ENCODE measurements at places on chromosomes 1 and 21.

DNA sequence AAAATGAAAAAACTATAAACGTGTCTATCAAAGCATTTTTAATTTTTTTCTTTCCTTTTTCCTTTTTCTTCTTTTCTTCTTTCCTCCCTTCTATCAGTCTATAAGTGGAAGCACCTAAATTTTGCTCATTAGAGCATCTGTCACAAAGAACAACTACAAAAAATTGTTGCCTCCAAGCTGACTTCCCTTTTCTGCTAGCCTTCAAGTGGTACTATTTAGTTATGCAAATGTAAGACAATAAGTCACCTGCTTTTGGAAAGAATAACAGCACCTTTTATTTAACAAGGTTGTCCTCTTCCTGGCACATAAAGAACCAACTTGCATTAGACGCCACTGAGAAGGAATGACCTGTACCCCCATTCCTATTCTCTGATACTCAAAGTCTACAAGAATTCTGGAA, 45.0 kb upstream of the C1orf53 start:
- DNase-seq: no peak

- no peak for DNase-seq
Measured at GRCh38 chr21:36613059-36613458, 85.9 kb upstream of the SIM2 start.

DNA sequence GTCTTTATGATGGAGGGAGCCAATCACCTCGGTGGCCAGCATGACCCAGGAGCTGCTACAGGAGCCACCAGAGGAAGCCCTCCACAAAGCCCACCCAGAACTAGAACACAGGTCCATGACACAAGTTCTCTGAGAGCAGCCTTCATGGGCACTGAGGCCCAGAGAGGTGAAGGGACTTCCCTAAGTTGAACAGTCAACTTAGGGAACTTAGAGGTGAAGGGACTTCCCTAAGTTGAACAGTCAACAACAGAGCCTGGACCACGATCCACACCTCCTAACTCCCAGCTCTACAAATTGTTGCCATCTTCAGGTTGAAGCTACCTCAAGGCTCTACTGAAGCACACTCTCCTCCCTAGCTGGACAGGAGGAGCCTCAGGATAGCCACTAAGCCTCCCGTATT, 132.7 kb downstream of the CCDC185 start:
- no peak for DNase-seq

DNA sequence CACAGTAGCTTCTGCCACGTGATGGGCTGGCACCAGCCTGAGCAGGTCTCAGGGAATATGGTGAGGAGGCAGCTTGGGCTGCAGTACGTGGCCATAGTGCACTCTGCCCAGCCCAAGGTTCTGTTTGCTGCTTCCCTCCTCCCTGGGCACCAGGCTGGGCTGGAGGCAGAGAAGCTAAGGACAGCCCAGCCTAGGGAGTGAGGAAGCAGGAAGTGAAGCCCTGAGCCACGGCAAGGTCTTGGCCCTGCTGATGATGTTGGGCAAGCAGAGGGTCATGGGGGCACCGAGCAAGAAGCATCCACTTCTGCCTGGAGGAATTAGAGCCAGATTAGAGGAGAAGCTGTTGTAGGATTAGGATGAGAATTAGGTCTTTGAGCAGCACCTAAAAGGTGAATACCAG, 326.7 kb upstream of the VAMP3 start:
- no peak for DNase-seq

- DNase-seq: no peak
Measured at GRCh38 chr1:119724611-119725218, 13.0 kb downstream of the PHGDH start.

DNA sequence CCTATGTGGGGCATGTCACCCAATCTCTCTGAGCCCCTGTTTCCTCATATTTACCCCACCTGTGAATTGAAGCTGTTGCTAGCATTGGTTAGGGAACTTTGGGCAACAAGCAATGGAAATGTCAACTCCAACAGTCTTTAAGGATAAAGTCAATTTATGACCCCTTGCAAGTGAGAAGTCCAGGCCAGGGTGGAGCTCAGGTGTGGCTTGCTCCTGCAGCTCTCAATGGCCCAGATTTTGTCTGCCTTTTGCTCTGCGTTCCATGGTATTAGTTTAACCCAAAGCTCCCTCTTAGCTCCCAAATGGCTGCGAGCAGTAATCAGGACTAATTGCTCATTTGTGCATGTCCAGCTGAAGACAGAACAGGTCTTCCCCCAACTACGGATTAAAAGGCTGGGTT, 70.4 kb upstream of the ABCG1 start:
- no peak for DNase-seq

GRCh38 chr1:18352636-18353265, 128.0 kb upstream of the KLHDC7A start:
- no peak for DNase-seq

DNA sequence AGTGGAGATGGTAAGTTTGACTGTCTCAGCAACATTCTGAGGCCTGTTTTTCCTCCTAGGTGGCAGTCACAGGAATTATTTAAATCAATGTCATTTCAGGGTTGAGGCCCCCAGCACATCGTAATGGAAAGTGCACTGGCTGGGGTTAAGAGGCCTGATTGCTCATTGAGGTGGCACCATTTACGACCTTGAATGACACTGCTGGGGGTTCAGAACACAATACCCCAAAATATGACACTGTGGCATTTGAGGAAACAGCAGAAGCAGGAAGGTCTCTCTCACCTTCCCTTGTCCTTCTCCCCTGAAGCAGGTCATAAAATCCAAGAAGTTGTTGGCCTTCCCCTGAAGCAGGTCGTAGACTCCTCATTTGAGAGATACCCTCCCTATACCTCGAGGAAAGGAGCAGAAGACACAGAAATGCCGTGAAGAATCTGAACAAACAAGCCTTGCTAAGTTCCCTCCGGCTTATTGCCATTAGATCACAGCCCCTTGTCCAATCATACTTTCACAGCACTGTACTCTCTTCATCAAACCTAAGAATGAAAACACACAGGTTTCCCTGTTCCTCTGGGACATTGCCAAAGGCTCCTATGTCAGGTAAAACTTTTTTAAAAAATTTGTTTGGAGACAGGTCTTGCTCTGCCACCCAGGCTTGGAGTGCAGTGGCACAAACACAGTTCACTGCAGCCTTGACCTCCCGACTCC, 71.3 kb downstream of the S1PR1 start:
- no peak for DNase-seq

GRCh38 chr1:87556326-87556725, 227.6 kb downstream of the LMO4 start:
- no peak for DNase-seq

- no peak for DNase-seq
Measured at GRCh38 chr1:230385158-230385450, 41.0 kb downstream of the PGBD5 start.

DNA sequence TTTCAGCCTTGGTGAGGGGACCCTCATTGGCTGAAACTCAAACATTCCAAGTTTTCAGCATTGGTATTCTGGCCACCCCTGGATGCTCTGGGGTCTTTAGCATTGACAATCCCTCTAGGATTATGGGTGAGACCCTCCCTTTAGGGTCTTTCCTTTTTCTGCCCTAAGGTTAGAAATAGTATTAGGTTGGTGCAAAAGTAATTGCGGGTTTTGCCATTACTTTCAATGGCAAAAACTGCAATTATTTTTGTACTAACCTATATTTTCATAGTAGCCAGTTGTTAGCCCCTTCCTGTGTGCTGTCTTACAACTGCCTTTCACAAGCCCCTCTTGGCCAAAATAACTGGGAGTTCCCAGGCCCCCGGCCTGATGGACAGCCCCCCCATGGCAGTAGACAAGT, 648.4 kb downstream of the PTPRU start:
- DNase-seq: no peak

DNA sequence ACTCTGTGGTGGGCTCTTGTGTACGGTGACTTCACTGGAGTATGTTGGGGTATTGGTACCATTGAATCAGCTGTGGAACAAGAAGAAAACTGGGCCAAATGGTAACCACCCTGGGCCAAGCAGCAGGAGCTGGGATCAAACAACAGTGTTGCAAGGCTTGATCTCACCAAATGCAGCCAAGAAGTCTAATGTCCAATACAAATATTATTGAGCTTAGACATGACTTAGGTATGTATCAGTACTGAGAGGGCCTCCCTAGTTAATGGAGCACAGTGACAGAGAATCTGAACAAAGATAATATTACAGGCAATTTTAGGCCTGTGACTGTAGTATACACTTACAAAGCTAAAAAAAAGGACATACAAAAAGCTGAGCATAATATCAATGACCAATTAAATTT, 604.8 kb downstream of the PLA2G4A start:
- no peak for DNase-seq

- DNase-seq: no peak
Measured at GRCh38 chr21:42633858-42634257, 19.6 kb upstream of the PDE9A start.

DNA sequence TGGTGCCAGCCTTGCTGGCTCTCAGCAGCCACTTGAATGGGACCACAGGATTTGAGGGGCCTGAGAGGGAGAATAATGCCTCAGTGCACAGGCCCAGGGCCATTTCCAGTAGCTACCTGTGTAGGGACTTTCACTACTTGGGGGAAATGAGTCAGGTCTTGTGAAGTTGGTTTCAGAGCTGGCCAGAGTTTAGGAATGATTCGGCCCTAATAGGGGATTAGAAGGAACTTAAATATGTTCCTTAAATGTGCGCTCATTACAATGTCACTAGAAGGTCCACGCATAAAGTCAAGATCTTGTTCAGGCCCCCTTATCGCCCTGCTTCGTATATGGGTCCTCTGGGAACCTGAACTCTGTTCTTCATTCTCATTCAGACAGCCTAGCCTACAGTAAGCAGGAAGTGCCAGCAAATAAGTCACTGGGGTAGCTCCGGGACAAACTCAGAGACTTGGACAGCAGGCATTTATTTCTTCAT, 5.6 kb upstream of the AKR1A1 start:
- DNase-seq: no peak

GRCh38 chr1:155009221-155009711, 6.7 kb downstream of the ZBTB7B start:
- no peak for DNase-seq

DNA sequence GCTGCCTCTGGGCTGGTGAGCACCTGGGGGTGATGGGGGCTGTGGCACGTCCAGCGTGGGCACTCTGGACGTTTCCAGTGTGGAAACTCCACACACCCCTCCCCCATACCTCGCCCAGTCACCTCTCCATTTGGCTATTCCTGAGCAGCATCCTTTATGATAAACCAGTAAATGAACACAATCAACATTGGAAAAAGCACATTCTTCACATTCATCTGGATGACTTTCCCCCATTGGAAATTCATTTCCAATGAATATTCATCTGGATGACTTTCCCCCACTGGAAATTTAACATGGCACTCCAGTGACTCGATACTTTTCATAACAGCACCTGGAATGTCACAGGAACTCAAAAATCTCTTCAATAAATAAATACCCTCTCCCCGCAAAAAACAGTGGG, 104.8 kb upstream of the KRTAP19-8 start:
- no peak for DNase-seq

DNA sequence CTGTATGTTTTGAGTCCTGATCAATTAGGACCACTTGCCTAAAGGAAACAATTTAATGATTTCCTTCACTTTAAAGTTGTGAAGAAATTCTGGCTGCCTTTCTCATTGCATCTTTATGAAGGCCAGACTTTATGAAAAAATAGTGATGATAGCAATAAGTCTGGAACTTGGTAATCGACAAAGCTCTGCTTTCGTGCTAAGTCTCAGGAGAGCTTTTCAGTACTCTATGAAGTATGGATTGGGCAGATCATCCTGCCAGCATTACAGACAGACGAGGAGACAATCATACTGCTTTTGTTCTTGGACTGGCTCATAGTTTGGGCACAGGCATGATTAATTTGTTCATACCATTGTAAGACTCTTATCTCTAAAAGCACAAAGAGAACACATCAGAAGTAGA, 45.5 kb upstream of the KCNJ15 start:
- no peak for DNase-seq

DNA sequence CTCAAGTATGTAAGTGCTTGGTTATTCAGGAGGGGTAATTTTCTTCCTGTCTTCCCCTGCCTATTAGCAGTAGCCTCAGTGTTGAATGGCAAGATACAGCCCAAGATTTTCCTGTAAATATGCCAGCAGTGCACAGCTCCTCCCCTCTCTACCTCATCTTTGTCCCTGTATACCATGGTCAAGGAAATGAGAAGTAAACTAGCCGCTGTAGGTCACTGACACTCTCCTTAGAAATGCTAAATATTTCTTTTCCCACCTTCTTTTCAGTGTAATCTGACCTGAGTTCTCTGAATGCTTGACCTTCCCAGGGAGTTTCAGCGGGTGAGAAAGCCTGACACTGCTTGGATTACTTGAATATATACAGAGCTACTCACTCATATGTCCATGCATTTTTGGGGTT, 84.1 kb upstream of the ZNF326 start:
- peak; percentile 52 for DNase-seq

- no peak for DNase-seq
Measured at GRCh38 chr1:214004014-214004413, 16.2 kb downstream of the PROX1 start.

DNA sequence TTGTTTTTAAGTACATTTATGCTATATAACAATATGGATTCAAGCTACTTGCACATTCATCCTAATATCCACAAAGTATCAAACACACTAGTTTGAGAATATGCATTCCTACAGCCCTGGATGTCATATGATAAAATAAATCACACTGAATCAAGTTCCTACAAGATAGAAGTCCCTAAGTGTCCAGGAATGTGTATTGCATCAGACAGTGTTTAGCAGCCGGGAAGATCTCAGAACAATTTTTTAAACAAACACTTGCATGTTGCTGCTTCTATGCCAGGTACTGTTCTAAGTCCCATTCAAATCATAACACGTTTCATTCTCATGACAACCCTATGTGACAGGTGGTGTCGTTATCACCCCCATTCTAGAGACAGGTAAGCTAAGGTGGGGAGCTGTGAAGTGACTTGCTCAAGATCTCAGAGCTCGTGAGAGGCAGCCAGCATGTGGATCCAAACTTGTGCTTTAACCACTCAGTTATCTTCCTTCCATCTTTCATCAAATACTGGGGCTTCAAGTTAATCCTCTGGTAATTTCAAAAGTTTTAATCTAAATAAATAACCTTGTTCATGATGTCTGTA, 68.3 kb upstream of the KIF26B start:
- no peak for DNase-seq

- DNase-seq: peak; percentile 75
Measured at GRCh38 chr1:160607011-160607671, 27.8 kb upstream of the CD84 start.

DNA sequence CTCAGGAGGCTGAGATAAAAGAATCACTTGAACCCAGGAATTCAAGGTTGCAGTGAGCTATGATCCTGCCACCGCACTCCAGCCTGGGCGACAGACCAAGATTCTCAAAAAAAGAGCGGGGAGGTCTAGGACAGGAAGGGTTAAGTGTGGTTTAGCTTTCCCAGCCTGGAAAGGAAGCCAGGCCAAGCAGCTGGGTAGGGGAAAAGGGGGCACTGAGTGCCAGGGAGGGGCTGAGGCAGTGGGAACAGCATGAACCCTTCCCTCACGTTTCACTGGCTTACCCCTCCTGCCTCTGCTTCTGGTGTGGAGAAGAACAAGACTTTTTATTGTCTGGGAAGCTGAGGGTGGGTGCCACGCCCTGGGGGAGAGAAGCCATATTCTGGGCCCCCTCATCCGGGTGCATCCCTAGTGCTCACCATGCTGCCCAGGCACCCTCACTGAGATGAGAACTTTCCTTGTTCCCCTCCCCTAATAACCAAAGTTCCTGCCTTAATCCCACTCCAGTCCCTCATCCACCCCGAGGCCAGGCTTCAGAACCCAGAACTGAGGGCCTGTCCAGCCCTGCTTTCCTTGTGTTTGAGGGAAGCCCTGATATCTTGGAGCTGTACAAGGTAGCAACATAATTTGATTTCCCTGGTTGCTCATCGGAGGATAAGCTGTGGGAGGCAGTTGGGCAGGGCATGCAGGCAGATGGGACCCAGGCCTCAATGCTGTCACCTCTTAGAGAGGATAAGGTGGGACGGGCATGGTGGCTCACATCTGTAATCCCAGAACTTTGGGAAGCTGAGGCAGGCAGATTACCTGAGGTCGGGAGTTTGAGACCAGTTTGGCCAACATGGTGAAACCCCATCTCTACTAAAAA, 2.0 kb upstream of the LMNA start:
- DNase-seq: no peak
